ENCODE measurements at places on chromosomes 16 and 17.

GRCh38 chr17:75472119-75472518, 15.7 kb downstream of the TMEM94 start:
- DNase-seq, result no peak

- DNase-seq, result no peak
Measured at GRCh38 chr16:86398622-86399021, 111.7 kb upstream of the FOXF1 start.

- no peak for DNase-seq
Measured at GRCh38 chr17:51258756-51259563, 889 bp downstream of the MBTD1 start.

GRCh38 chr17:22145605-22146178, 453.4 kb downstream of the KCNJ18 start:
- DNase-seq, result no peak

- no peak for DNase-seq
Measured at GRCh38 chr16:70746040-70746707, 54.8 kb downstream of the VAC14 start.

- DNase-seq, result no peak
Measured at GRCh38 chr17:8623591-8623990, 6.9 kb downstream of the MYH10 start.

DNA sequence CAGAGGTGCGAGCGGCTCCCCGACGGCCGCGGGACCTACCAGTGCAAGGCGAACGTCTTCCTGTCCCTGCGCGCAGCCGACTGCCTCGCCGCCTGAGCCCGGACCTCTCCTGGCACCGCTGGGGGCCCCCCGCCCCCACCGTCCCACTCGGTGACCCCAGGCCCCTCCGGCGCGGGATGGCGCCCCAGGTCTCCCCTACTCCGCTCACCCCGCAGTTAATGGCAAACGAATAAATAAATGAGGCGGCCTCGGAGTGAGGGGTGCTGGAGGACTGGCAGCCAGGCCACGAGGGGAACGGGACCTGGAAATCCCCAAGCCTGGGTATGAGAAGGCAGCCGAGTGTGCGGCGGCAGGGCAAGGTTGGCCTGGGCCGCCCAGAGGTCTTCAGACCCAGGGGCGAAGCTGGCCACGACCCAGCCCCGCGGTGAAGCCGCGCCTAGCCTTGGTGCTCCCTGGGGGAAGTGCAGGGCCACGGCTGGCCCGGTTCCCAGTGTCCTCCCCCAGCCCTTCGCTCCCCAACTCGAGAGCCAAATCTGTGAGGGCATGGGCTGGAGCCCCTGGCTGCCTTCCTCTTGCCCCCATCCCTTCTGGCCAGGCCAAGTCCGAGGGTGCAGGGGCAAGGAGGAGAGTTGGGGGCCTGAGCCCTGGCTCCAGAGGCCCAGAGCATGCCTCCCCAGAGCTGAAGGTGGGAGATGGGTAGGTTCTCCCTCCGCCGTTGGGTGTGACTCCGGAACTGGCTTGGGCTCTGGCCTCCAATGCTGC, 796 bp downstream of the NPB start:
- no peak for DNase-seq

DNA sequence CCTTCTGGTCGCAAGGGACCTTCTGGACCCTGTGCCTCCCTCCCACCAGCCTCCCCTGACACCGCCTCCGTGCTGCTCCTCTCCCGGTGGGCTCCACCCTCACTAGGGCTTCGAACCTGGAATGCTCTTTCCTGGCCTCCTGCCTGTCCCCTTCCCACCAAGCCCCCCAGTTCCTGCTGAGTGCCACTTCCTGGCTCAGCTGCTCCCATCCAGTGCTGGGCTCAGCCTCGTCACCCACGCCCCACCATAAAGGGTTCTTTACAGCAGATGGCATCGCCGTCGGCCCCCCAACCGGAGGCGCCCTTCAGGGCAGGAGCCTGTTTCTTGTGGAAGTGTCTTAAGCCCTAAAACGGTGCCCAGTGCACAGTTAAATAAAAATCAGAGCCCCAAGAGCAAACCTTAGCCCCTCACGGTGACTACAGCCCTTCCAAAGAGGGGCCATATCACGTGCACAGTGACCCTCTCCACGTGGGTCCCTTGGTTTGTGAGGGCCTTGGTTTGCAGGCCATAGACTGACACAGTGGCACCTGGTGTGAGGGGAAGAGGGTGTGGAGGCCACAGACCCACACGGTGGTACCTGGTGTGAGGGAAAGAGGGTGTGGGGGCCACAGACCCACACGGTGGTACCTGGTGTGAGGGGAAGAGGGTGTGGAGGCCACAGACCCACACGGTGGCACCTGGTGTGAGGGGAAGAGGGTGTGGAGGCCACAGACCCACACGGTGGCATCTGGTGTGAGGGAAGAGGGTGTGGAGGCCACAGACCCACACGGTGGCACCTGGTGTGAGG, 111.4 kb downstream of the METRNL start:
- DNase-seq, result no peak

- no peak for DNase-seq
Measured at GRCh38 chr17:76848670-76849069, 19.5 kb upstream of the MGAT5B start.

- DNase-seq, result no peak
Measured at GRCh38 chr17:58382108-58382871, 30.3 kb upstream of the SUPT4H1 start.

DNA sequence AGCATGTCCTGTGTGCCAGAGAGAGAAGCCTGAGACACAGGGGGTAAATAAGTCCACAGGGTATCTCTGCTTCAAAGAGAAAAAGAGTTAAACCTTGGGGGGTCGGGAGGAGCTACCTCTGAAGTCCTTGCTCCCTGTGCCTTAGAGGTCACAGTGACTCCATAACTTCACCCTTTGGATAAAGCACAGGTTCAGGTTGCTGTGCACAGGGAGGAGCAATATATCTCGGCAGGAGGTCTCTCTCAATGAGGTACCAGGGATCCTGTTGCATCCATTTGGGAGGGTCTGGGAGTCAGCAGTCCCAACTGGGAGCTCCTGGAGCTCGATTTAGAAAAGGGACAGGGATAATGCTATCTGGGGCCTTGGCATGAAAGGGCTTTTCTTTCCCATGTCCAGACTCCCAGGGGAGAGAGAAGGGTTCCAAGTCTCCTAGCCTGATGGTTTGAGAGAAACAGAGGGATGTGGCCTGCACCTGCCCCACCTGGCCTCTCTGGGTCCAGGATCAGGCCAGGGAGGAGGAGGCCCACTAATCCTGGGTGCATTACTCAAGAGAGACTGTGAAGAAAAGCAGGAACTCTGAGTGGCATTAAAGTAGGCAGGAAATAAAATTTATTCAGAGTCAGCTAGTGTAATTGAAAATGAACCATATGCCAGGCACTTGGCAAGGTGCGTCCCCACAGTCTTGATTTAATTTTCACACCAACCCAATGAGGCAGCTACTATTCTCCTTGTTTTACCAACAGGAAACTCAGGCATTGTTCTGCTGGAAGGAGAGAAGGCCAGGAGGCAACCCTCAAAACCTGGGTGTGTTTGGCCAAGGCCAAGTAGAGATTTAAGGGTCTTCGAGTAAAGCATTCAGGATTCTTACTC, 40.7 kb downstream of the CUEDC1 start:
- DNase-seq, result no peak

GRCh38 chr16:81367821-81368220, 53.1 kb downstream of the GAN start:
- no peak for DNase-seq

DNA sequence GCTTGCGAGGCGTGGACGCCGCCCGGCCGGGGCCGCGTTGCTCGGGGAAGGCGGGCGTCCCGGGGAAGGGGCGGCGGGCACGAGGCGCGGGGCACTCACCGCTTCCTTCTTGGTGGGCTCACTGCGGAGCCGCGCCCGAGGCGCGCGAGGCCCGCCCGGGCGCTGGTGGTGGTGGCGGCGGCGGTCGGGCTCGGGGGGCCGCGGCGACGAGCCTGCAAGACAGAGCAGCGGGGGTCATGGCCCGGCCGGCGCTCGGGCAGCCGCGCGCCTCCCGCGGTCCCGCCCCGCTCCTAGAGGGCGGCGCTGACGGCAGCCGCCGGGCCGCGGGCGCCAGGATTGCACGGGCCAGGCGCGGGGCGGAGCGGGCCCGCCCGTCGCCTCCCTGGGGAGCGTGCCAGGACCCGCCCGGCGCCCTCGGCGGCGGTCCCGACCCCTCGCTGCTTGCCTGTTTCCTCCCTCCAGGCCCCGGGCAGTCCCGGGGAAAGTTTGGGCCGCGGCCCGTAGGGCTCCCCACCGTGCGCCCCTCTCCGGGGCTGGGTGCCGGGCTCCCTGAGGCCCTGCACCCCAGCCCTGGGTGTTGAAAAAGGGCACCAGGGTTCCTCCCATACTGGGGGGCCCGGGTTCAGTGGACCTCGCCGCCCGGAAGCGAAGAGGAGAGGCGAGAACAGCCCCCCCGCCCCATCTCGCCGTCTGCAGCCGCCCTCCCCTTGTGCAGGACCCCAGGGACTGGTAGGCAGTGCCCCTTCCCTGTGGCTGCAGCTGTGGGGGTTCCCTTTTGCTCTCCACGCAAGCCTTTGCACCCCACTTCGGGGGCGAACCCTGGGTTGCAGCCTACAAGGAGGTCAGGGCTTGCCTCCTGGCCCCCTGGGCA, at the start of gene C16orf74:
Gene C16orf74 (minus strand): TSS at position 270 of the 871 bp plus-strand sequence. CDS start 15,879 bp downstream, outside the sequence.
- DNase-seq, result no peak

GRCh38 chr17:1108478-1108764, 71.4 kb downstream of the ABR start:
- DNase-seq, result no peak

DNA sequence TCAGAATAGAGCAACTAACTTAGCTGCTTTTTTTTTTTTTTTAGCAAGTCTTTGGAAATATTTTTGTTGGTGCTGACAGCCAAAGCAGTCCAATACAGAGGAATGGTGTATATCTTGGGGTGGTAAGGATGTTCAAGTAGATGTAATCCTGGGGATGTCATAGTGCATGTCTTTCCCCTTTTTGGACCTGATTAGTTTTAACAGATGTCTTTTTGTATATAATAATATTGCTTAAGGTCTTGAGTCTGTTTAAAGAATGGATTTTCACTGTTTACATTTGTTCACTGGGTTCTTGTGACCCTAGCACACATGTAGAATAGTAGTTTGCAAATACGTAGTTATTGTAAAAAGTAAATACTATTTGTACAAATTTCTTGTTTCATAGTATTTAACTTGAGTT, 7.9 kb downstream of the TAF15 start:
- no peak for DNase-seq

DNA sequence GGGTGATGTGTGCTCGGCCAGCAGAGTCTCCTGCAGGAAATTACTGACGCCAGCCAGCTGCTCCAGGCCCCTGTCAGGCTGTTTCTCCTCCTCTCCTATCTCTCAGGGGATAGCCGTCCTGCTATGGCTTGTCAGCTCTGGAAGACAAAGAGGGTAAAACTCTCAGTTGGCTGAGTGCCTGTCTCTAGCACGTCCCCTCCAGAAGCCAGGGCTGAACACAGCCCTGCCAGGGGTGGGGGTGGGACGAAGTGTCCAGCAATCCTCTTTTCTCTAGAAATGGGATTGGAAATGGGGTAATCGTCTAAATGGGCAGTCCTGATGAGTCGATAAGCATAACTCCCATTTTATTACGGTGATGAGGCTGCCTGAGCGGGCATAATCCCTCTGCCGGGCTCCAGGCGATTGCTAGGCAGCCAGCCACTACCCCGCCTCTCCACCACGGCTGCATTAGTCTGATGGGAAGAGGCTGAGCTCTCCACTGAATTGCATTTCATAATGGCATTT, 89.1 kb upstream of the GNAO1 start:
- DNase-seq, result no peak

DNA sequence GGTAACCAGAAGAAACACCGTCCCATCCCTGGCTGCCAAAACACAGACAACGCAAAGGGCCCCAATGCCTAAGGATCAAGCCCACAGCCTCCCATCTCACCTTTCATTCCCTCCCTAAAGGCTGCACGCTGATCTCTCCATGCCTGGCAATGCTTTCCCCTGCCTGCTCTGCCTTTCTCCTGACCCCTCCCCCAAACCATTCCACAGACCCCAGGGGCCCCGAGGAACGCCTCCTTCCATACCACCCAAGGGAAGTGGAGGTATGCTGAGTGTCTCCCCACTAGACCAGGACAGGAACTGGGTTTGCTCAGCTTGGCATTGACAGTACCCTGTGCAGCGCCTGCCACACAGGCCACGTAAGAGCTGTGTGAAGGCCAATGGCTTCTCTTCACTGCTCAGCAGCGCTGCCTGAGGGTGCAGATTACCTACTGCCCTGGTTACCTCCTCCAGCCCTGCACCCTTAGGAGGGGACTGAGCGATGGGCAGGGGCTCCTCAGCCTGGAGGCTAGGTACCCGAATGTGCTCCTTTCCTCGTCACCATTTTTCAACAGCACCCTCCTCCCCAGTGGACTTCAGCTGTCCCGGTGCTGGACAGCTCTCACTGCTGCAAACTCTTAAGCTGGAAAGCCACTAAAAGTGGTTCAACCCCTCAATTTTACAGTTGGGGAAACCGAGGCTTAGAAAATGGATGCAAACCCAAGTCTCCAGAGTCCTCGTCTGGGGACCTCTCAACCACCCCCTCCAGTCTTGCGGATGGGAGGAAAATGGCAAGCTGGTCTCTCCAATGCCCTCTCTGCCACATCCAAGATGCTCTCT, 45.0 kb downstream of the SRCIN1 start:
- DNase-seq, result no peak

GRCh38 chr17:5762191-5762590, 177.9 kb upstream of the NLRP1 start:
- no peak for DNase-seq

- no peak for DNase-seq
Measured at GRCh38 chr17:17724307-17725010, 43.2 kb downstream of the RAI1 start.

GRCh38 chr17:45263477-45263860, 1.6 kb upstream of the SPATA32 start:
- DNase-seq, result no peak

DNA sequence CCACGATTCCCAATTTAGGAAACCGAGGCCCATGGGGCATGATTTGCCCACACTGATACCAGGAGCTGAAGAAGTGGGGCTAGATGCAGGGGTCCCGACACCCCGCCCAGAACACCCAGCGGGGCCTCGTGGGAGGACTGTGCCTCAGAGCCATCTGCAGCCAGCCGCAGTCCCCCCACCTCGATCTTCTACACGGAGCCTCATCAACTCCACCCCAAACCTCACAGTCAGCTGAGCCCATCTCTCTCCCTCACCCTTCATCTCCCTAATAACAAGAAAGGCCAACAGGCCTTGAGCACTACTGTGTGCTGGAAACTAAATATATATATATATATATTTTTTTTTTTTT, 4.2 kb downstream of the ITGAE start:
- no peak for DNase-seq

- DNase-seq, result peak; percentile 58
Measured at GRCh38 chr16:28317040-28317880, 24.9 kb downstream of the SBK1 start.

- no peak for DNase-seq
Measured at GRCh38 chr16:83312718-83313245, 495.0 kb upstream of the HSBP1 start.

DNA sequence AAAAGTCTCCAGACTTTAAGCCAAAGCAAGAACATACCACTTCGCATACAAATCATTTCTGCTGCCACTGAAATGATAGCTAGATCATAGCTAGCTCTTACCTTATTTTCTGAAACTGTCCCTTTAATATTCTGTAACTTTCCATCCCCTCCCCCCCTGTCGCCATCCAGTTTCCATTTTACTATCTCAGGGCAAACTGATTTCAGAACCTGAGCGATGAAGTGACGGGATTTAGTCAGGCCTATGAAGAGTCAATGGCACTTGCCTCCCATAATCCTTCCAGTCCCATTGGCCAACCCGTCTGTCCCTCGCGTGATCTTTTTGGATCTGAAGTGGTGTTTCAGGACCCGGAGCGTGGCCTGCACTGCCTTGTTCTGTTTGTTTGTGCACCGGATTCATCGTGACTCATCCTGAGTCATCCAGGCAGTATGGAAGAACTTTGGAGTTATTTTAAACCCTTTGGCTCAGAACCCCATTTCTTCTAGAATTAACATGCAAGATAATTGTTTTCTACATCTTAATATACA, 199.8 kb upstream of the CHMP6 start:
- no peak for DNase-seq

- no peak for DNase-seq
Measured at GRCh38 chr17:42640121-42640520, 19.0 kb upstream of the TUBG2 start.

Data from activated CD4-positive, CD25-positive, alpha-beta regulatory T cell treated with anti-CD3 and anti-CD28 coated beads, Interleukin-2, amount 50 U/mL, for 16 hours (primary cell).